ENCODE measurements at places on chromosomes 4 and X.

- no peak for DNase-seq
Observed at GRCh38 chrX:98065151-98065550, 1181.4 kb downstream of the RPA4 start.

DNA sequence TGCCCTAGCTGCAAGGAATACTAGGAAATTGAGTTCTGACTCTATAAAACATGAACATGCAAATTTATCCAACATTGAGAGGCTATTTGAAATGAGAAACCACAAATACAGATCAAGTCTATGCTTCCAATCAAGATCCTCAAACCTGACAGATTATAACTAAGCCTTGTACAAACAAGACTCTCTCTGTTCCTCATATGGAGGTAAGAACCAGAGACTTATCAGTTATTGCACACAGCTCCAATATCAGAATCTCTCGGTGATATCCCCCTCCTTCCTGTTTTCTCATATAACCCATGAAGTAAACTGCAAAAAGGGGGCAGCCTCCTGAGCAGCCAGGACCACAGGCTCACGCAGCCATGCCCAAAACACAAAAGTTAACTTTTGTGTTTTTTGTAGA lies 36.5 kb downstream of the FBXW7 start:
- no peak for DNase-seq

GRCh38 chr4:15031993-15032675 lies 29.9 kb downstream of the CPEB2 start:
- DNase-seq = no peak

- no peak for DNase-seq
Observed at GRCh38 chrX:15903186-15903681, 48.6 kb upstream of the AP1S2 start.

DNA sequence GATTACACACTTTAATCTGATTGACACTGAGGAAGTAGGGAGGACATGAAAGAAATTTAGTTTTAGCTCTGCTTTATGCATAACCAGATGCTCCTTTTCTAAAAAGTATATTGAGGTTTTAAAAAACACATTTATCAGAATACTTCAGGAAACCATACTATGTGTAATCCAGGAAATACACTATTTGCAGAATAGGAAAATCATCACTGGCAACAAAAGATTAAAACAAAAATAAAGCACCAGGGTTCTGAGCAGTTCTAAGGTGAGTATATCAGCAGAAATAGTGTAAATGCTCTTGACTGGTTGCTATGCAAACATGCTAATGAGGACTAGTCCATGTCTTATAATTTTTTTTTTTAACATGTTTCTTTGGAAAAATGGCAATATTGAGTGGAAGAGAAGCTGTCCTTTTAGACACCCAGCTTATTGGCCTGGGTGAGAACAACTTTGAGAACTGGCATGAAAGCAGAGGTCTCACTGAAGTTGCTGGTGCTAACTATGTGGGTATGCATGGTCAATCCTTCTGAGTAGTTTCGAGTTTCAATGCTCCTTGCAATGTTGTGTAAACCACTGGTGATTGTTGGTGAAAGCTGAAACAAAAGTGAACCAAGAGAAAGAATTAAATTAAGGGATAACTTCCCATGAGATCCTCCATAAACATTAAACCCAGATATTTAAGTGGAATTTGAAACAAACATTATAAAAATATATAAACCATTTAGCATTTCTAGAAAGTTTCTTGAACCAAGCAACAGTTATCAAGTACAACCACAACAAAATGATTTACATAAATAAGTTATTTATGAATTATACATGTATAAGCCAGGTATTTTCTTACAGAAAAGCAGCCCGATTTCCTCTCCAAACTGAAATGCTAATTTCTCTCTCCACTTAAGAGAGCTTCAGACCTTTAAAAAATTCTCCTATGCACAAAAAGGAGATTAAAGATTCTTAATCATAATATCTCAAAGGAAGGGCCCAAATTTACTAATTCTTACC lies 20.4 kb upstream of the SCD5 start:
- no peak for DNase-seq

DNA sequence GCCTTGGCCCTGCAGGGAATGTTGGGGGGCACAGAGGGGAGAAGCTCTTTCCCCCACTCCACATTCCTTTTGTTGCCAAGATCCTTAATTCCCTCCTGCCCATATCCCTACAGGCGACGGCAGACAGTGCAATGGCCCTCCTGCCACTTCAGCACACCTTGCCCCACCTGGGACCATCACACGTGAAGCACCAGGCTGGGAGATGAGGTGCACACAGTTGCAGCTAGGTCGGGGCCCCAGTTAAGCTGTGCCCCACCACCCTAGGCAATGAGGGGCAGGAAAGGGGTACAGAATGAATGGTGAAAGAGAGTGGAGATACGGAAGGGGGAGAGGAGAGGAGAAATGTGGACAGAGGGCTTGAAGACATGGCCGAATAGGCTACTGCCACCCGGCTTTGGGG lies 26.2 kb downstream of the NALF2 start:
- DNase-seq = no peak

GRCh38 chrX:55787063-55787462 lies 69.5 kb downstream of the RRAGB start:
- no peak for DNase-seq

- no peak for DNase-seq
Observed at GRCh38 chr4:95409127-95409526, 139.6 kb downstream of the UNC5C start.

- peak; percentile 35 for DNase-seq
Observed at GRCh38 chrX:56788717-56789122, 59.7 kb downstream of the NBDY start.

GRCh38 chr4:35684755-35685154 lies 559.6 kb downstream of the ARAP2 start:
- no peak for DNase-seq

DNA sequence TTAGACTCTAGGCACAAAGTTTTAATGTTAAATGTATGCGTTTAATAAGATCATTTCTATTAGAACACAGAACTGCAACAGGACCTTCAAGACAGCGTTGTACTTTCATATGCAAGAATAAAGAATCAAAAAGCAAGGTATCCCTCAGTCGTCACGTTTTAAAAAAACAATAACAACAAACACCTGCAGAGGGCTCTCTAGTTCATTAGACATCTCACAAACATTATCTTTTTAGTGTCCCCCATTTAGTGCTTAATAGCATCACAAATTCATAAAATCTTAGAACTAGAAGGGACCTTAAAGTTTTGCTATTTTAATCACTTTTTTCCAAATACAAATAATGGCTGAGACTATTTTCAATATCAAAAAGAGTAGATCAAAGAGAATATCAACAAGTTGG lies 236.6 kb downstream of the DCHS2 start:
- no peak for DNase-seq

GRCh38 chr4:166594326-166594946 lies 639.9 kb downstream of the SPOCK3 start:
- DNase-seq = no peak

DNA sequence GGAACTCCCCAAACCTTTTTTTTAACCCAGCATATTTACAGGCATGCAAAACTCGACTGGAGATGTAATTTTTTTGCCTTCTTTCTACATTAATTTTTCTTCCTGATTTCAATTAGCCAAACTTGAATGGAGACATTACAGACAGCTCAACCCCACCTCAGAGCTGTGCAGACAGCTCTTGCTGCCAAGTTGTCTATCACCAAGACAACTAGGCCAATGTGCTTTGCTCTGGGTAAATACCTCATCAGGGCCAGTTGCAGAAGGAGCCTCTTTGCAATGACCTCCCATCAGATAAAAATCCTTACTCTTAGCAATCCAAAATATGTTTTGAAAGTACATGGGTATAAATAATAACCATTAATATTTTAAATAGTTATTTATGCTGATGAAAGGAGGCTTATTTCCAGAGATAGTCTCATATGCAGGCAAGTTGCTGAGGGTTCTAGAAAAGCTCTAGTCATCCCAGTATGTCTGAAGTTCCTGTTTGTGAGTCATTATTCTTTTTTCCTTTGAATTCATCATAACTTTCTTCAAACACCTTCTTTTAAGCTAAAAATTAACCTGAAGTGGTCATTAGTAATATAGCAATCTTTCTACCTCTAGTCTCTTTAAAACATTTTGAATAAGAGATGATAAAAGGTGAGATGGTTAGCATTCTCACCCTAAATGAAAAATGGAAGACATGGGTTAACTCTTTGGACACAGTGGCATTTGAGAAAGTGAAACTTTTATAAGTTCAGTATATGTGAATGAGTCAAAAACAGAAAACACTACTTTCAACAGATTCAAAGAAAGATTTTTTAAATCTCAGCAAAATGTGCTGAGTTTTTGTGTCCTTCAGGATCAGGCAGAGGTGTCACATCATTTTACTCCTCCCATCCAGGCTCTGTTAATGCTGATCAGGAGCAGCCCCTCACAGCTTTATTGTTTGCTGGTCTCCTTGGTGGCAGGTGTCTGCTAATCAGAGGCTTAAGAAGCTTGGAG lies 475.5 kb upstream of the FGF16 start:
- no peak for DNase-seq

DNA sequence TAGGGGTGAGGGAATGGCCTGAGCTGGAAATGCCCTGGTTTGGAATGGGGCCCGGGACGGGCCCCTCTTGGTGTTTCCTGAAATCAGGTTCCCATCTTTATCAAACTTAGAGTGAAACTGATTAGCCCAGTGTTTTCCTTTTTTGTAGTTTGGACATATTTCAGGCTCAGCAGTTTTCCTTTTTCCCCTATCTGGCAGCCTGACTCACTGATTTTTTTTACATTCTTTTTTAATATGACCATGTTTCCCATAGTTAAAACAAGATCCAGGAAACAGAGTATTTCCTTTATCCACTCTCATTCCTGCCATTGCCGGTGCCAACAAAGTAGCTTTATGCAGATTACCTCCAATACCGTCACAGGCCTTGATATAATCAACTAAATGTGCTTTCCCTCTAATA lies 20.5 kb upstream of the C4orf17 start:
- no peak for DNase-seq

- no peak for DNase-seq
Observed at GRCh38 chr4:158914218-158914617, 145.4 kb downstream of the FNIP2 start.

DNA sequence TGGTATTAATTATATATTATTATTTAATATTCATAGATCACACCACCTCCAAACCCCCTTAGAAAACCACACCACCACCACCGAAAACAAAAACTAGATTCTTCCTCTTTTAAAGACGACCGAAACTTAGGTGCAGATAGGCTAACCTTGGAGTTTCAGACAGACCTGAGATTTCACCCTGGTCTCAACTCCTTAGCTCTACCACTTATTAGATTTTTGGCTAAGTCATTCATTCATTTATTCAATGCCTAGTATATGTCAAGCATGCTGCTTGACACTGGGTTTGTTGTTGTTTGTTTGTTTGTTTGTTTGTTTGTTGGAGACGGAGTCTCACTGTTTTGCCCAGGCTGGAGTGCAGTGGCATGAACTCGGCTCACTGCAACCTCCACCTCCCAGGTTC lies 9.5 kb upstream of the BMP2K start:
- no peak for DNase-seq

DNA sequence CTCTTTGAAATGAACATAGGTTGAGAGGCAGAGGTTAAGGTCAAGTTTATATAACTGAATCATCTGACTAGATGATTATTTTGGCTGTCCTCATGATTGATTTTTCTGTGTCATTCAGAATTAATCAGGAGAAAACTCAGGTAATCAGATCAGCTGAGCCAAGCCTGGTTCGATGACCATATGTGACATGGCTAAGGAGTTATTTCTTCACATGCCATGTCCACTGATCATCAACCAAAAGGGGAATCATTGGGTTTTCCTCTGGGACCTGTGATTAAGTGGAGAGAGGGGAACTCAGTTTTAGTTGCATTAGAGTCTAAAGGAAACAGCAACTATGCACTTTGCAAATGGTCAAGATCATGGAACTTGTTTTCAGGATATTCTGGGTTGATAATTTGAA lies 20.3 kb upstream of the PACRGL start:
- no peak for DNase-seq

DNA sequence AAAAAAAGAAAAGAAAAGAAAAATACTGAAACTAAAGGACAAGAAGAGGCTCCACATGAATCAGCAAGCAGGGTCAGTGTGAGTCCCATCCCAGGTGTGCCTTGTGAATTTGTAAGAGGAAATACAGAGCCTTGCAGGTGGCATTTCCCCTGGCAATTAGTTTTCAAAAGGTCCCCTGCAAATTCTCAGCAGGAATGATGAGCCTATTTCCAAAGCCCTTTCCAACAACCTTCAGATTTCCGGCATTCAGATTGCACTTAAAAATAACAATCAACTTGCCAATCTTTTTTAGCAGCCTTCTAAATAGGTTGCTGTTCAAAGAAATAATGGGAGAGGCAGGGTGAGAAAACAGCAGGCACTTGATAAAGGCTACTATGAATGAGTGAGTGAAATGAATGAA lies 66.4 kb upstream of the OR13H1 start:
- no peak for DNase-seq

DNA sequence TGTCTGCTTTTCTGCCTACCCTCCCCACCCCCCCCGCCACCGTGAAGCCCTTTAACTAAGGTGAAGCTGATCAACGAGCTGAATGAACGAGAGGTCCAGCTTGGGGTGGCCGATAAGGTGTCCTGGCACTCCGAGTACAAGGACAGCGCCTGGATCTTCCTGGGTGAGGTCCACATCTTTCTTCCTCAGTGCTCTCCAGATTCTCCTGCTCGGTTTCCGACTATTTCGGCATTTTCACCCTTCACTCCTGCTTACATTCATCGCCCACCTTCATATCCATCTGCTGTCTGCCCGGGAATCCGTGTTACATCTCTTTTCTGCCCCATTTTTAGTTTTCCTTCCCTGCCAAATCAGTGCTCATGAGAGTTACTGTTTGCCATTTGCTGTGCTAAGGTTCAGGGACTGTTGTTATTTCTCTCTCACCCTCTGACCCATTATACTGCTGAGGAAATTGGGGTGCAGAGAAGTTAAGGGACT lies 459 bp downstream of the RBMX2 start:
- no peak for DNase-seq

DNA sequence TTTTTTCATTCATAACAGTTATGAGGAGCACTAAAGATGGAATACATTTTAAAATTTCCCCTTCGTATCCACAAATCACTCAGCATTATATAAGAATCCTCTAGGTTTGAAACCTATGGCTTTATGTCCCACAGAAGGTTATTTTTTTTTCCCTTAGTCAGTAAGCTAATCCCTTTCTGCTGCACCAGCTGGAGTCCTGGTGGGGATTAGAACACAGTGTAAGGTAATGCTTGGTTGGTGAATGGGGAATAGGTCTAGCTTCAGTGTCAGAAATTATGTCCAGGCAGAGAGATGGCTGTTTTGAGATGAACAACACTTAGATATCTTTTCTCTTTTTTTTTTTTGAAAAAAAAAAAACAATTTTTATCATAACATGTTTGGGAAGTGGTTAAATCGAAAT lies 116.6 kb downstream of the RASGEF1B start:
- no peak for DNase-seq

DNA sequence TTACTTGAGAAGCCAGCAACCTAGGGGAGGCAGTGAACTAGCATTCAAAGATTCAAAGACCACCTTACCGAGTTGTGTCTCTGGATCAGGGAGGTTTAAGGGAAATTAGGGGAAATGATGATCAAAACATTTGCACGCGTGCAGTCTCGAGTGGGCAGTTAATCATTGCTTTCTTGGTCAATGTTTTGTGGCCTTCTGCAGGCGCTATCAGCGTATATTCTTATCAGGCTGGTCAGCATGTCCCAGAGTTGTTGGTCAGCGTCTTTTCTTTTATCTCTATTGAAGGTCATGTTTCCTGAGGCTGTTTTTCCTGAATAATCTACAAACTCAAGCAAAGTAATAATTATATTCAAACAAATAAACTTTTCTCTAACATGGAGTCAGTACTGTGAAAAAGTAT lies 84.0 kb upstream of the ZNF81 start:
- DNase-seq = no peak

GRCh38 chr4:7818399-7818911 lies 121.2 kb downstream of the AFAP1 start:
- DNase-seq = no peak

GRCh38 chr4:544386-545105 lies 31.5 kb downstream of the TMEM271 start:
- DNase-seq = no peak

All from stimulated activated CD8-positive, alpha-beta memory T cell treated with anti-CD3 and anti-CD28 coated beads, Interleukin-4, amount 100 ng/mL, for 4 hours (primary cell).